ENCODE measurements at places on chromosomes 4 and X.
A peak's percentile ranks its signal among the peaks of the same experiment; 100 is the strongest.

GRCh38 chr4:110634350-110635162 is 11.7 kb upstream of the PITX2 start:
- peak; percentile 20 for DNase-seq

DNA sequence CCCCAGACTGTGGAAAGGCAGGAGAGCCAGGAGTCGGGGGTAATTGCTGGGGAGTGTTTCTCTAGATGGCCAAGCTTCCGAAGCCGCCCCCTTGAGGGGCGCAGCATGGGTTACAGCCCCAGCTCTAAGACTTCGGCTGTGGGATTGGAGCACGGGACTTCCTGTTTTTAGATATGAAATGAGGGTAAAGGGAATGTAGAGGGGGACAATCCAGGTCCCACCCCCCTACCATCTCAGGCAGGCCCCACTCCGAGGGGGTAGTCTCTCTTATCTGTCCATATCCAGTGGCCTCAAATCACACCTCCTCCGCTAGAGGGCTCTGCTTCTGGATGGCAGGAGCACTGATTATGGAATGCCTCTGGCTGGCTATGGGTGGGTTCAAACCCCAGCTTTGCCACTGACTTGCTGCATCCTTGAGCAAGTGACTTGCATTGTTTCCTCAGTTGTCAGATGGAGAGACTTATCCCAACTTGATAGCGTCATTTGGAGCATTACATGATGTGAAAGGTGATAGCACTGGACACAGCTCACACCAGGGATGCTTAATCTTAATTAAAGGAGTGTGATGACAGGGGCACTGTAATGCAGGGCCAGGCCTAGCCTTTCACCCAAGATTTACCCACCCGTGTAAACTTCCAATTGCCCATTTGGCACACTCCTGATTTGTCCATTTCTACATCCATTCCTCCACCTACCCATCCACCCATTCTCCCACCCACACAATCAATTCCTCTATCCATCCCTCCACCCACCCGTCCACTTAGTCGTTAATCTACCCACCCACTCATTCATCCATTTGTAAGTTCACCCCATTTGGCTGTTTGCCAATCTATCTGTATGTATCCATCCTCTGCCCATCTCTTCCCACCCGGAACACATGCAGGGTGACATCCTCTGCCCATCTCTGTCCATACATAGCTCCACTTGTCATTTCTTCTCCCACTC is 848 bp upstream of the KCND1 start:
- peak; percentile 62 for DNase-seq

- DNase-seq, result peak; percentile 21
Observed at GRCh38 chrX:129641941-129642340, 12.8 kb downstream of the APLN start.

- no peak for DNase-seq
Observed at GRCh38 chr4:45358573-45359506, 632.5 kb upstream of the GNPDA2 start.

DNA sequence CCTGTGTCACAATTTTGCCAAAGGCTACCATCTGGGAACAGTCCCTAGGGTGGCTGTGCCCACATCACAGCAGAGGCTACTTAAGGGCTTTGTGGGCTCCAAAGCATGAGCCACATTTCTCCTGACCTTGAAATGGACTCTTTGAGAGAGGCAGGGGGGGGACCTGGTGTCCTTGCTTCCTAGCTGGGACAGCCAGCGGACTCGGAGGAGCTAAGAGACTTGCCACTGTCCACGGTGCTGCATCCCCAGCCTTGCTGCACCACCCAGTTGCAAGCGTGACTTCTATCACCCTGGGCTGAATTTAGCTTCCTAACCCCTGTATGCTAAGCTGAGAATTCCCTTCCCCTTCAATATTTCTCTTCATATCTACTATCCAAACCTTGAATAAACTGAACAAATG is 99.0 kb downstream of the PHKA2 start:
- no peak for DNase-seq

DNA sequence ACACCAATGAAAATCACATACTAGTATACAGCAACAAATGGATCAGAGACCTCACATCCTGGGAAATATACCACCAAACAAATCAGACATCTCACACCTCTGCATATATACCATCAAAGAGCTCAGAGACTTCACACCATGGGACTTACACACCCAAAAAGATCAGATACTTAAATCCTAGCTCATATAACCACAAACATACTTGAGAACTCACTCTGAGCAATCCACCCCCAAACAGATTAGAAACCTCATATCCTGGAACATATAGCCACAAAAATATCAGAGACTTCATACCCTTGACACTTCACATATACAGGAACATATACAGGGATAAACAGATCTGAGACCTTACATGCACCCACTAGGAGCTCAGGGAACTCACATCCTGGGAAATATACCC is 32.1 kb downstream of the SUV39H1 start:
- no peak for DNase-seq

DNA sequence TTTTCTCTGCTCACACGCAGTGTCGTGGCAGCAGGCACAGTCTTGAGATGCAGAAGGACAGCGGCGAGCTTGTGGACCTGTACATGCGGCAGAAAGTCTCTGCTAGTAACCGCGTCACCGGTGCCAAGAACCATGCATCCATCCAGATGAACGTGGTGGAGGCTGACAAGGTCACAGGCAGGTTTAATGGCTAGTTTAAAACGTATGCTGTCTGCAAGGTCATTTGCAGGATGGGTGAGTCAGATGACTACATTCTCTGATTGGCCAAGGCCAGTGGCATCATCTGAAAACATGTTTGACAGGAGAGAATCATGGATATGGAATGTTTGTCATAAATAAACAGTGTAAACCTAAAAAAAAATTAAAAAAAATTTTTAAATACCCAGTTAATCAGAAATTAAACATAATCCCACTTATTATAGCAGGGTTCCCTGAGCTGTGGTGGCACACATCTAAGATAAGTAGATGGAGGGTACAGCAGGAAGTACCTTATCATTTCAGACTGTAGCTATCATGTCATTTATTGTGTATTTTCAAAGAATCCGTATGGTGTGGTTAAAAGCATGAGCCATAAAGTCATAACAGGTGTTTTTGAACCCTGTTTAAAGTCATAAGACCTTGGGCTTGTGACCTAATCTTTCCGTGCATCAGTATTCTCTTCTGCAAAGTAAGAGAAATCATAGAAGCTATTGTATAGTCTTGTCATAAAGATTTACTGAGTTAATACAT is 7.5 kb upstream of the BMP2K start:
- DNase-seq, result peak; percentile 67

DNA sequence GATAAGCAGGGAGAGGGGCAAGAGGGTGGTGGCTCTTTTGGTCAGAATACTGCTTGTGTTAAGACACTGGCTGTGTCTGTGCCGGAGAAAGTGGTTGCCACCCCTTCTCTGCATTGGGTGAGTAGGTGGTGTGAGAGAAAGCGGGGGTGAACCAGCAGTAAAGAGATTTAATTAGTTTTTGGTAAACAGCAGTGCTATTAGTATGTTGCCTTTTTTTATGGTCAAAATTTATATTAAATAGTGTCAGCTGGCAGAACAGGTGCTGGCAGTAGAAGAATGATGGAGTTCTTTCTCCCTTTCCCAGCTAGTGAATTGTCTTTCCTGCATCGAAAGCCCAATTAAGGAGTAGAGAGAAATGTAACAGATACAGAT is 181.6 kb downstream of the LARP7 start:
- DNase-seq, result no peak

DNA sequence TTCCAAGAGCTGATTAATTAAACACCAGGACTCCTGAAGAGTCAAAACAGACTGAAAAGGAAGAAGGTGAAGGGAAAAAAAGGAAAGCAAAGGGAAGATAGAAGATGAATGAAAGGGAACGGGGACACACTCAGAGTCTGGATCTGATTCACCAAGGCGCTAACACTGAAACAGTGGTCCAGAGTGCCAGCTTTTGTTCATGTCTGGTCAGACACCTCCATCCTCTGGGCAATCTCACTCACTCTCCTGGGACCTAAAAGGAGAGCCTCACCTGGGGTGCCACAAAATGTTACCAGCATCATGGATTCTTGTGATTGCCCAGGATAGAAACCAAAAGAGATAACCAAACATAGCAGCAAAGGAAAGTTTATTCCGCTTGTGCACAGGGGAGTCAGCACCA is 120.3 kb upstream of the AFF2 start:
- no peak for DNase-seq

DNA sequence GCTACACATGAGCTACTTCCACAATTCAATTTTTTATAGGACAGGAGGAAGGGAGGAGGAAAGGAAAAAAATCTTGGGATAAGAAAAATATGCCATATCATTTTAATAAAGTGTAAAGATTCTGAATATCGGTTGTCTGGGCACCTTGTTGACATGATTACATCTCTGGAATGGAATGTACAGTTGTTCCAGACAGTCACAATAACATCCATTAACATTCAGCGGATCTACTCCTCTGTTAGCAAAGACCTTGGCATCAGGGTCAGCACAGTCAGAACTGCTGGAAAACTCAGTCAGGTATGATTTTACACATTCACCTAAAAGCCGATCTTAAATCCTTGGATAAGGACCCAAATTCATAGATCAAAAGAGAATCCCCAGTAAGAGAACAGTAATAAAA is 85.4 kb upstream of the ARMCX2 start:
- no peak for DNase-seq

DNA sequence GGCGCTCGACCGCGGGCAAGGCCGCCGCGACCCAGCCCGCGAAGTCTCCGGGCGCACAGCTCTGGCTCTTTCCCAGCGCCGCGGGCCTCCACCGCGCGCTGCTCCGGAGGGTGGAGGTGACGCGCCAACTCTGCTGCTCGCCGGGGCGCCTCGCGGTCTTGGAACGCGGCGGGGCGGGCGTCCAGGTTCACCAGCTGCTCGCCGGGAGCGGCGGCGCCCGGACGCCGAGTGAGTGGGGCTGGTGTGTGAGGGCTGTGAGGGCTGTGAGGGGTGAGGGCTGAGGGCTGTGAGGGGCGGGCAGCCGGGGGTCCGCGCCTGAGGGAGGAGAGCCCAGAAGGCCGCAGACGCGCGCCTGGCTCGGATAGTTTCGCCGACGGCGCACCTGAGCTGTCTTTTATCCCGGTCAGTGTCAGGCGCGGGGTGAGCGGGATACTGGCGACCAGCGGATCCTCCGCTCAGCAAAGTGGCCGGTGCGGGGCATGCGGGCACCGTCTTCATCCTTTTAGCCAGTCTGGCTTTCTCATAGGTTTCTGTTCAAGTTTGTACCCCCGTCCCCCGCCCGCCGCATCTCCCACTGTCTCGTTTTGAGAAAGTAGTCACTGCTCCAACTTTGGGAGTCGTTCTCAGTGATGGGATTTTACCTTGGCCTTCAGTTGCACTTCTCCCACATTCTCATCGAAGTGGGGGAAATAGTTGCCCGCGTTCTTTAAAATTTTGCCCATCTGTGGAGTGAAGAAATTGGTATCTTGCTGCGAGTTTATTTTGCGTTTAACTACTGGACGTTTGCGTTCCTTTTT is 586 bp downstream of the HERC5 start:
- DNase-seq, result peak; percentile 23

GRCh38 chrX:20284992-20285391 is 18.3 kb upstream of the RPS6KA3 start:
- DNase-seq, result peak; percentile 44

DNA sequence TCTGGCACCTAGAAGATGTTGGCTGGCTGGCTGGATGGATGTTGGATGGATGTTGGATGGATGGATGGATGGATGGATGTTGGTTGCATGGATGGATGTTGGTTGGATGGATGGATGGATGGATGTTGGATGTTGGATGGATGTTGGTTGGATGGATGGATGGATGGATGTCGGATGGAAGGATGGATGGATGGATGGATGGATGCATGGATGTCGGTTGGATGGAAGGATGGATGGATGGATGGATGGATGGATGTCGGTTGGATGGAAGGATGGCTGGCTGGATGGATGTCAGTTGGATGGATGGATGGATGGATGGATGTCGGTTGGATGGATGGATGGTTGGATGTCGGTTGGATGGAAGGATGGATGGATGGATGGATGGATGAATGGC is 96.7 kb downstream of the PSAPL1 start:
- DNase-seq, result no peak

DNA sequence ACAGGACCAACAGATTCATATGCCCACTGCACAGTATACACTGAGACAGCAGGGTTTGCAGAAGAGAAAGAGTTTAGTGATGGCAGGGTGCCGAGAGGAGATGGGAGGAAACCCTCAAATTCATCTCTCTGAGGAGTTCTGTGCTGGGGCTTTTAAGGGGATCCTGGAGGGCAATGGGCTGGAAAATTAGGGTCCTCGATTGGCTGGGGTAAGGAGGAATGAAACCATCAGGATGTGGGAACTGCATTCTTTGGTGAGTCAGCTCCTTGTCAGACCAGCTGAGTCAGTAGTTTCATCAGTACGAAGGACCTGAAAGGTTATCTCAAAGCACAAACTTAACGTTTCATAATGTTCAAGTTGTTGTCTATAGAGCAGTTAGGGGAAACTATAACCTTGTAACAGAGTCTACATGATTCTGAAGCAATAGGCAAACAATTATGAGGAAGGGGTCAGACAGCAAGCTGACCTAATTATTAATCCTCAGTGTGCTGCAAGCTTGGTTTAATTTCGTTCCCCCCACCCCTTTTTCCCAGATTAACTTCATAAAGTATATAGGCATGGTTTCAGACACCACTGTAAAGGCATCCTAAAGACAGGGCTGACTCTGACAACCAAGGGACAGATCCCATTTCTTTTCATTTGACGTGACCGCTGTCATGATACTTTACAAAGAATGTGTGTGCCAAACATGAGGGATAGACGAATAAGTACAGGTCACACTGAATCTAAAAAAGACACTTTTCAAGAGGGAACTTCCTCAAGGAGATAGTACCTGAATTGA is 1.5 kb upstream of the MSMO1 start:
- peak; percentile 94 for DNase-seq

DNA sequence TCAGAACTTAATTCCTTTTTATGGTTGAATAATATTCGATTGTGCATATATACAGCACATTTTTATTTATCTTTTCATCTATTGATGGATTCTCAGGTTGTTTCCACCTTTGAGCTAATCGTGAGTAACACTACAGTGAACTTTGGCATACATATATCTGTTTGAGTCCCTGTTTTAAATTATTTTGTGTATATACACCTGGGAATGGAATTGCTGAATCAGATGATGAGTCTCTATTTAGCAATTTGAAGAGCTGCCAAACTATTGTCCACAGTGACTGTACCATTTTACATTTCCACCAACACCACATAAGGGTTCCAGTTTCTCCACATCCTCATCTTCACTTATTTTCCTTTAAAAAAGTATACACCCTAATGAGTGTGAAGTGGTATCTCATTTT is 166.2 kb upstream of the FGF13 start:
- DNase-seq, result peak; percentile 36

GRCh38 chrX:39689376-39690104 is 408.2 kb downstream of the BCOR start:
- no peak for DNase-seq

GRCh38 chr4:173119818-173120217 is 48.8 kb upstream of the GALNT7 start:
- DNase-seq, result peak; percentile 19

DNA sequence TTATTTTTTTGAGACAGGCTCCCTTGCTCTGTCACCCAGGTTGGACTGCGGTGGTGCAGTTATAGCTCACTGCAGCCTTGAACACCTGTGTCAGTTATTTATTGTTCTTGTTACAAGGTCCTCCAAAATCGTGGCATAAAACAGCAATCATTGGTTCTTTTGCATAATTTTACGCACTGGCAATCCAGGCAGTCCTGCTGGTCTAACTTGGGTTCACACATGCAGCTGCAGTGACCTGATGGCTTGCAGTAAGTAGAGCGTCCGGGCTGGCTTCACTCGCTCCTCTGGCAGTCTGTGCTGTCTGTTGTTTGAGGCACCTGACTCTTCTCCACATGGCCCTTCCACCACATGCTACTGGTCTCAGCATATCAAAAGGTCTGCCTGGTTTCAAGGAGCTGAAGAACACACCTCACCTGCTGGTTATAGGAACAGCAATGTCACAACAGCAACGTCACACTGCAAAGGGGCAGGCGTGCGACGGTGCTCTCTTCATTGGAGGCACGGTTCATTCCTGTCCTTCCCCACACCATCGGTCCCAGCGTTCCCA is 894.6 kb downstream of the TRIML1 start:
- DNase-seq, result no peak

Data from fibroblast of skin of right biceps (primary cell).